ENCODE measurements at places on chromosomes 5 and 9.

DNA sequence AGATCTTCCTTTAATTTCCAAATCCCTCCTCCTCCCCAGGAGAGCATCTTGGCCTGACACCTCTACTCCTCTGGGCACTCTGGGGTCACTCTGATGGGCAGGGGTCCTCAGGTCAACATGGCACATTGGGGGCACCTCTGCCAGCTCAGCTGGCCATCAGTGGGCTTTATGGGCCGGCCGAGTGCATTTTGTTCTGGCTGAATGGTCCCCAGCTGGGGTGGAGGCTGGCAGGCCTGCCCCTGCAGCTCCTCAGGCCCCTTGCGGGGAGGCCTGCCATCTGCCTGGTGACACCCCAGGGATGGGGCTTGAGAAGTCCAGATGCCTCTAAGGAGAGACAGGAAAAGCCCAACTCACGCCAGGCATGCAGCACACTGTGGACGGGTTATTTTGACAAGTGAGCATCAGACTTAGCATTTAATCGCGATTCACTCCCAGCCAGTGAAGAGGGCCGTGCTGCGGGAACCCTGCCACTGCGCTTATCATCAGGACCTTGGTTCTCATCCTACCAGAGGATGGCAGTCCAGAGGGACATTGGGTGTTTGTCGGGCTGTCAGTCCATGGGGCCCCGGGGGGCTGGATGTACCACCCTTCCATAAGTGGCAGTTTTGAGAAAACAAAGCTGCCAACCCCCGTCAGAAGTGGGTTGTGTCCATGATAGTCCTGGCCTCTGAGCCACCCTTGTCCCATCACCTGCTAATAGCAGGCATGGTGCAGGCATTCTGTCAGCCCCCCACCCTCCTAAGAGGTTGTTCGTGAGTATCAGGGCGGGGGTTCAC is 21.7 kb downstream of the PHF2 start:
- DNase-seq = no peak

DNA sequence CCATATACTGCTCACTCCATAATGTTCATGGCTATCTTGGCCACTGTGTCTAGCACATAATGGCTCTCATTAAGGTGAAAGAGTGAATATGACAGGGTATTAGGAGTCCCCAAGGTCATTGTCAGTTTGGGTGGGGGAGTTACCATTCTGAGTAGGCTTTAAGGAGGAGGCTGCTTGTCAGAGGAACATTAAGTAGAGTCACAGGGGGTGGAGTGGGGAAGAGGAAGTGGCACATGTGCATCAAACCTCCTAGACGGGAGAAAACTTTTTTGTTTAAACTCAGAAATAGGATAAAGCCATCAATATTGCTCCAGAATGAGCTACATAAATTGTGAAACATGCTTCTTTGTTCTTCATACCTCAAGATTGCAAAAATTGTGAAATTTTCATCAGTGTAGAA is 45.5 kb downstream of the DAB2IP start:
- DNase-seq = no peak

GRCh38 chr9:27763831-27764230 is 190.6 kb upstream of the C9orf72 start:
- no peak for DNase-seq

DNA sequence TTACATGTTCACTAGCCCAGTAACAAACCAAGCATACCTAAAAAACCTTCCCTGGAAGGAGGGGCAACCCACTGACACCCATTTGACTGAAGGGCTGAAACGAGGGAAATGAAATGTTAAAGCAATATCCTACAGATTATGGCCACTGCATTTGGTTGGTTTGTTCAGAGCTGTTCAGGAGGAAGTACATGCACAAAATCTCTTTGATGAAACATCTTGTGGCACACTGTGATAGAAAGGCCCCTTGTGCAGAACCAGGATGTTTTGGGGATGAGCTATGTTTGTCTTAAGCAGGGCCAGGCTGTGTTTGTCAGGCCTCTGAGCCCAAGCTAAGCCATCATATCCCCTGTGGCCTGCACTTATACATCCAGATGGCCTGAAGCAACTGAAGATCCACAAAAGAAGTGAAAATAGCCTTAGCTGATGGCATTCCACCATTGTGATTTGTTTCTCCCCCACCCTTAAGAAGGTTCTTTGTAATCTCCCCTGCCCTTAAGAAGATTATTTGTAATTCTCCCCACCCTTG is 467.3 kb upstream of the PIK3R1 start:
- no peak for DNase-seq

GRCh38 chr9:127761491-127761956 is 16.9 kb downstream of the SH2D3C start:
- no peak for DNase-seq

DNA sequence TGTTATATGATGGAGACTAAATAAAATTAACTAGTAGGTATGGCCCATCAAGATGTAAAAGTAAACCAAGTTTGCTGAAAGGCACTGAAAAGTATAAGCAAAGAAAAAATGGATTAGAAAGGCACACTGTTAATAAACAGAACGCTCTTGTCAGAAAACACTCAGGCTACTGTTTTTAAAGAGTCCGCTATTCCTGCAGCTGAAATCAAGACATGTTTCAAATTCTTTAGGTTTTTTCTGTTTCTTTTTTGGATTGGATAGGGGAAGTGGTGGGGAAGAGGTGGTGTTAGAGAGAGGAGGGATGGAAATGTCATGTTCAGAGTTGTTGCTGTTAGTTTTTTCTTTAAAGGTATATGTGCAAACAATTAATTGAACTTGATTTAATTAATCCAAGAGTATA is 17.5 kb downstream of the OSTF1 start:
- DNase-seq = no peak

GRCh38 chr9:95831810-95832209 is 43.7 kb upstream of the ERCC6L2 start:
- no peak for DNase-seq

DNA sequence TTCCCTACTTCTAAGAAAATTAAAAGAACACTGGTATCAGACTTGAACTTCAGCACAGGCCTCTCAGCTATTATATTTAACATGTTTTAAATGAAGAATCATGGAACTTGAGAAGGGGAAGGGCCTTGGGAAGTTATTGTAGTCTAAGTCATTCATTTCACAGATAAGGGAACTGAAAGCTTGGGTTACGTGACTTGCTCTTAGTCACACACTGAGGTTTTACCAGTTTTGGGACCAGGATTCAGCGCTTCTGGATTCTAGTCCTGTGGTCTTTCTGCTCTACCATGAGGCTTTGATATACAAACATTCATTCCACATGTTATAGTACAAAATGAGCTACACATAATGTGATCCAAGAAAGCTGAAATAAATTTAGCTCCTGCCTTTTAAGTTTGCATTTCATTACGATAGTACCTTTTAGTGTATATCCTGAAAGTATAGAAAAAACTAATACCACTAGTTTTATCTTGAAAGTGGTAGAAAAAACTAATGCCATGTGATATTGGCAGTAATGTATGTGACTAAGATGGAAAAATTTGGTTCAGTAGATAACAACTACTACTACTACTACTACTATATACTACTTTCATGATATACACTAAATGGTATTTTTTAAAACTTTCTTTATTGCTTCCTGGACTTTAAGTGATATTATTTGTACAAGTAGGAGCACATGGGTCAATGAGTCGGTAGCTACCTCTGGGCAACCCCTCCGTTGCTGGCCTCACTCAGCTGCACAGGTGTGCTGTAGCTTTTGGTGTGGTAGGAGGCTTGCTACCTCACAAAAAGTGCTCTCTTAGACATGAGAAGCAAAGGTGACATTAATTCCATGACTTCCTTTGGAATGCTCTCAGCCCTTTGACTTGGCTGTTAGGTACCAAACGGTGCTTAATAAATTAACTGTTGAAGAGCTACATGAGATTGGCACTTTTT is 40.7 kb downstream of the F2RL2 start:
- DNase-seq = no peak

GRCh38 chr9:77987081-77987656 is 44.4 kb downstream of the GNAQ start:
- DNase-seq = no peak

DNA sequence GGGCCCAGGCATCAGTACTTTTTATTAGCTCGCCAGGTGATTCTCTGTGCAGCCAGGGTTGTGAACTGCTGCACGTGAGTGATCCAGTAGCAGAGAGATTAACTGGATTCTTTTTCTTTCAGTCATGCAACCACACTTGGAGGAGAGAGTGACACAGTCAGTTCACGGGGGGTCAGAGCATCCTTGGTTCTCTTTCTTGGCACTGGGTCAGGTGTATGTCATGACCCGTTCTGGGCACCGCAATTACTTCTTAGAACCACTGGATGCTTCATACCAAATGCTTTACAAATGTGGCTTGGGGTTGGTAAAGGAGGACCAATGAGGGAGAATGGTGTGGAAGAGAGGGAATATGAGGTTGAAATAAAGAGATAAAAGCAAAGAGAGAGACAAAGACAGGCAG is 368.7 kb downstream of the MLLT3 start:
- DNase-seq = no peak

- DNase-seq = no peak
These were observed 7.6 kb downstream of the SLC24A2 start for GRCh38 chr9:19781240-19781639.

GRCh38 chr5:80740999-80741398 is 86.2 kb upstream of the DHFR start:
- DNase-seq = no peak

- DNase-seq = peak; percentile 30
These were observed 974 bp downstream of the CCDC69 start for GRCh38 chr5:151222790-151223446.

- no peak for DNase-seq
These were observed 112.5 kb upstream of the TBC1D2 start for GRCh38 chr9:98367923-98368322.

GRCh38 chr9:137776306-137776995 is 101.1 kb upstream of the CACNA1B start:
- DNase-seq = no peak

GRCh38 chr5:64811050-64811640 is 42.4 kb downstream of the CWC27 start:
- peak; percentile 7 for DNase-seq

GRCh38 chr9:101369286-101369685 is 15.5 kb downstream of the BAAT start:
- no peak for DNase-seq

GRCh38 chr5:163504079-163504931 is 1.1 kb upstream of the MAT2B start:
- peak; percentile 23 for DNase-seq

- DNase-seq = no peak
These were observed 52.3 kb downstream of the ARHGEF28 start for GRCh38 chr5:73678322-73678740.

GRCh38 chr5:33231214-33231710 is 209.5 kb upstream of the TARS1 start:
- no peak for DNase-seq

- no peak for DNase-seq
These were observed 49.2 kb downstream of the TIMD4 start for GRCh38 chr5:156913719-156914370.

DNA sequence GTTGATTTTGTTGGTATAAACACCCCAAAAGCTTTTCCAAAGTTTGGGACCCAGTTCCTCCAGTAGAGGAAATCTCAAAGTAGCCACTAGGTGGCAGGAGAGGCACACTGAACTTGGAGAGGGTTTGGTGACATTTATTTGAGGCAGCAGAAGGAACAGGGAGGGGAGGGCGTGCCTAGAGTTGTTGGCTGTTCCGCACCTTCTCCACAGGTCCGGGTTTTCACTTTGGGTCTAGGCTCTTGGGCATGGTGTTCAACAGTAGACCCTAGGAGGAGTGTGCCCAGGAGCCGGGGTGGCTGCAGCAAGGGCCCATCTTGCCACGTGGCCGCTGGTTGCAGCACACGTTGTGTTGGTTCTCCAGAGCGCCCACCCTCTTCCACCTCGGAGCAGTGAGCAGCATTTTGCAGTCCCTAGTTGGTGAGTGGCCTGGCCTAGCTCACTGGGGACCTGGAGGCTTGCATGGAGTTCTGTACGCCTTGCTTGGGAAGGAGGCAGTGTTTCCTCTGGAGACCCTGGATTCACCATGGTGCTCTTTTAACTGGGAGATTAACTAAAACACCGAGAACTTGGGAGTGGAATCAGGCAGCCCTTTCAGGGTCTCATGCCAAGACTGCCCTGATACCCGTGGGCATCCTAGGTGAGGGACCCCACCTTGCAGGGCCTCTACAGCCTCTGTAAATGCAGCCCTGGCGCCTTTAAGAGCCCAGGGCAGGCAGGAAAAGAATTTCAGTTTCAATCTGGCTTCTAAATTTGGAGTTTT is 28.2 kb downstream of the PTPA start:
- DNase-seq = peak; percentile 77

- DNase-seq = no peak
These were observed 856 bp upstream of the ATOSB start for GRCh38 chr9:35116539-35116897.

- DNase-seq = no peak
These were observed 218.0 kb downstream of the MAN2A1 start for GRCh38 chr5:109907731-109908130.

- no peak for DNase-seq
These were observed 16.5 kb downstream of the NTRK2 start for GRCh38 chr9:84686068-84686467.

DNA sequence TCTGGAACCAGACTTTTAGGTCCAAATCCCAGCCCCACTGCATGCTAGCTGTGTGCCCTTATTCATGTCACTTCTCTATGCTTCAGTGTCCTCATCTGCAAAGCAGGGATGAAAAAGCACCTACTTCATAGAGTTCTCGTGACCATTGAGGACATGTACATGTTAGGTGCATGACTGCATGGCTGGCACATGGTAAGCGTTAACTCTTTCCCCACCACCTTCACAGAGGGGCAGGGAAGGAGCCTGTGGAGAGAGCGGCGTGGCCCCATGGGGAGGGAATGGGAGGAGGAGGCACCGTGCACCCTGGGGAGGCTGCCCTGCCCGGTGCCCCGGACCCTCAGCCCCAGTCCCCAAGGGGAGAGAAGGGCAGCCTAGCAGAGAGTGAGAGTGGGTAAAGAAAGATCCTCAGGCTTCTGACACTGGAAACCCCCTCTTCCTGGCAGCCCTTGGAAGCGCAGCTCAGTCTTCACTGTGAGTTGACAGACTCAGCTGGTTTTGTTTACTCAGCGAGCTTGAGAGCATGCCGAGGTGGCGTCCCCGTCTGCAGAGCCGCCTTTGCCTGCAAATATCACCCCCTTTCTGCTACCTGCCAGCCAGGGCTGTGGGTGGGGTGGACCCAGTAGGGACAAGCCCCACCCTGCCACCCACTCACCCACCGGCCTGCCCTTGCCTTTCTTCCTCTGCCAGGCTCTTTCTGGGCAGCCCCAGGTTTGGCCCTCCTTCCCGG is 10.6 kb upstream of the ANGPTL2 start:
- peak; percentile 38 for DNase-seq

DNA sequence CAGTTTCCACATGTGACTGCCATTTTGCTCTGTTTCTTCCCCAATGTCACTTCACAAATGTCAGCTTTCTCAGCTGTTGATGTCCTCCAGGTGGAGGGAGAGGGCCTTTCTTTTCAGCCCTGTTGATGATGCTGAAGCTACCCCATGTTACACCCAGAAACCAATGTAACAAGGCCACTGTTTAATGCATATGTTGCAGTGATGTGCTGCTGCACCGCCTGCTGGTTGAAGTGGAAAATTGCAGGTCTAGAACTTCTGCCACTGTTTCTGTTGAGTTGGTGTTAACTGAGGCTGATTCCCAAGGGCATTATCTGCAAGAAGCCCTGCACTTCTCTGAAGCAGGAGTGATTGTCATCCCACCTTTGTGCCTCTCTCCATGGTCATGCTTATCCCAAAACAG is 428.4 kb downstream of the KDM4C start:
- DNase-seq = no peak

GRCh38 chr9:130215341-130216119 is 43.3 kb downstream of the NCS1 start:
- no peak for DNase-seq
